Cardiac ventricle fibroblast (primary cell): ENCODE measurements at places on chromosomes 16 and 17. TPM values are rescaled to one million over a fixed set of nuclear protein-coding genes. Genes with fewer than 3 reads are reported as not detected.

The ZNF624 gene
- 2.9 and 8.9 TPM in 2 replicates for total RNA-seq

The ZFP3 gene
- total RNA-seq, result 1.00 and 2.2 TPM in 2 replicates

The TMC7 gene
- 0.06 TPM in 1 of 2 replicates, not detected in the other for total RNA-seq

The KRTAP3-2 gene
- not detected in 2 replicates for total RNA-seq

The SPNS3 gene
- not detected in 2 replicates for total RNA-seq

The ZNF19 gene
- 1.8 and 3.3 TPM in 2 replicates for total RNA-seq

The ESRP2 gene
- total RNA-seq, result not detected in 2 replicates

The VPS4A gene
- 24.6 and 32.1 TPM in 2 replicates for total RNA-seq

The IFI35 gene
- 33.2 and 40.8 TPM in 2 replicates for total RNA-seq

The METTL22 gene
- total RNA-seq, result 13.4 and 85.9 TPM in 2 replicates

The QPRT gene
- 4.1 and 6.0 TPM in 2 replicates for total RNA-seq

The TRAPPC2L gene
- 36.3 and 41.2 TPM in 2 replicates for total RNA-seq

The CACNG4 gene
- not detected in 2 replicates for total RNA-seq

The NCOR1 gene
- 53.4 and 76.5 TPM in 2 replicates for total RNA-seq

The PLCG2 gene
- total RNA-seq, result 0.05 and 1.00 TPM in 2 replicates

The NXPH3 gene
- total RNA-seq, result 0.54 and 0.81 TPM in 2 replicates
